ENCODE measurements at places on chromosomes 13 and 19. TPM values are rescaled to one million over a fixed set of nuclear protein-coding genes. Genes with fewer than 3 reads are reported as not detected.

The RASIP1 gene
- polyA plus RNA-seq = 24.7 TPM

The PBX4 gene
- polyA plus RNA-seq = 2.2 TPM

The ZNF555 gene
- 1.6 TPM for polyA plus RNA-seq

The FPR3 gene
- polyA plus RNA-seq = 15.8 TPM

DNA sequence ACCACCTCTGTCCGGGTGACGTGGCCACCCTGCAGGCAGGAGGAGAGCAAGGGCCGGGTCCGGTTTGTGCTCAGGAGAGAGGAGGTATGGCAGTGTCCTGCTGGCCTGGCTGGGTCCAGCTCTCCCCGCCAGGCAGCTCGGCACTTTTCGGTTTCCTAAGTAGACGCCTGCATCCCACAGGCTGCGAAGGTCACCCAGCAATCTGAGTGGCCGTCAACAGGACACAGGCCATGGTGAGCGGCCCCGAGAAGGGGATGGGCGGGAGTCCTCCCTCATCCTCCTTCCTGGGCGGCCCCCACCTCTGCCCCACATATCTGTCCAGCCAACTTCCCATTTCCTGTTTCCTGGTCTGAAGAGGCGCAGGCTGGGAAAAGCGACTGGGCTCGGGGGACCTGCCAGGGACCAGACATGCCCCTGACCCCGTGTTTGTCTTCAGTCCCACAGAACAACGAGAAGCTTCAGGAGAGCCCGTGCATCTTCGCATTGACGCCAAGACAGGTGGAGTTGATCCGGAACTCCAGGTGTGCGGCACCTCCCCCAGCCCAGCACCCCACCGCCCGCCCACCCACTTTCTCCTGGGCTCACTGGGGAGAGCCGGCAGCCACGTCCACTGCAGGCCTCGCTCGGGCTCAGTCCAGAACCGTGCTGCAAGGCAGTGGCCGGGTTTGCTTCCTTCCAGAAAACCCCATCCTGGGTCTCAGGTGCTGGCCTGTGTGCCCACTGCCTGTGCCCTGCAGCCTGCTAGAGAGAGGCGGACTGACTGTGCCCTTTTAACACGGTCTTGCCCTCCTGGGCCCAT, 16.3 kb downstream of the PIAS4 start:
- peak; percentile 18 for DNase-seq

- DNase-seq = no peak
Observed at GRCh38 chr19:15236886-15237285, 4.6 kb upstream of the EPHX3 start.

DNA sequence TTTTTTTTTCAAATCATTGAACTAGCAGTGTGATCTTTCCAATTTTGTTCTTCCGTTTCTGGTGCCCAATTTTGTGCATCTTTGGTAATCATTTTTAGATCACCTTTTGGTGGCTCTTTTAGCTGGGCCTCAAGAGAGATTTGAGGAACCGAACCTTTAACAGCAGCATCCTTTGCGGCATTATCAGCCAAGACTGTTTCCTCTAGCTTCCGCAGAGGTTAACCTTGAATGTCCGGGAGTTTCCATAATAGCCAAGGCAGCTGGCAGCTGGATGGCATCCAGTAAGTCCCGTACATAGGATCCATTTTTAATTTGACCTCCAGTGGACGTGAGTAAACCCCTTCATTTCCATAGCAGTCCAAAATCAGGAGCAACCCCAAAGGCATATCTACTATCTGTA, 9.6 kb downstream of the IRGC start:
- DNase-seq = no peak

- DNase-seq = no peak
Observed at GRCh38 chr13:111503905-111504695, 183.7 kb downstream of the TEX29 start.

GRCh38 chr13:83666141-83666540, 216.1 kb downstream of the SLITRK1 start:
- no peak for DNase-seq

DNA sequence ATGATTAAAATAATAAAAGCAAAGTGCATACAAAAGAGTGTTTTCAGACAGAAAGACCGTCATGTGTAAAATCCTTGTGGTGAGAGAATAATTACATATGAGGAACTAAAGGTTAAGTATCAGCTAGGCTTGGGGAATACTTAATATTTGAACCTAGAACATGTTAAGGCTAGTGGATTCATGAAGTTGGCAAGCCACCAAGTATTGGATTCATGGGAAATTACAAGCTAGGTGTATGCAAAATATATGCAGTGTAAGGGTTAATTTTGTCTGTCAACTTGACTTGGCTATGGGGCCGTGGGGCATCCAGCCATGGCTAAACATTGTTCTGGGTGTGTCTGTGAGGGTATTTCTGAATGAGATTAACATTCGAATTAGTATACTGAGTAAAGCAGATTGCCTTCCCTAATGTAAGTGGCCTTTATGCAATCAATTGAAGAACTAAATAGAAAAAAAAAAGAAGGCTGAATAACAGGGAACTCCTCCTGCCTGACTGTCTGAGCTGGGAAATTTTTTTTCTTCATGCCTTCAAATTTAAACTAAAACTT, 533.5 kb upstream of the KLF12 start:
- DNase-seq = no peak

DNA sequence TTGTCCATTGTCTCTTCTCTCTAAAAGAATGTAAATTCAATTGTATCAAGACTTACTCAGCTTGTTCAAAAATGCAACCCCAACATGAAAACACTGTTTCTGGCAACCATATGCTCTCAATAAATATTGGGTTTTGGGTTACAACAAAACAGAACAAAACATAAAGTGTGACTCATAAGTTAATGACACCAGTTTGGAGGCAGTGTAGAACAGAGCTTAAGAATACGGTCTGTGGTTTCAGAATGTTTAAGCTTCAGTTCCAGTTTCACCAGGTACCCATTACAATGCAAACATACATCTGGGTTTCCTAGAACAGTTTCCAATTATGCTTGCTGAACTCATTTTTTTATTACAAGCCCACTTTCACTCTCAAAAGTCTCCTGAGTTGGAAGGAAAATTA, 285.8 kb upstream of the PCDH9 start:
- DNase-seq = no peak
